ENCODE measurements at places on chromosomes 12 and 14.

- no peak for DNase-seq
Measured at GRCh38 chr14:105925615-105926372, 399.4 kb downstream of the TMEM121 start.

GRCh38 chr14:83217492-83217891 lies 1683.8 kb upstream of the SEL1L start:
- peak; percentile 67 for DNase-seq

DNA sequence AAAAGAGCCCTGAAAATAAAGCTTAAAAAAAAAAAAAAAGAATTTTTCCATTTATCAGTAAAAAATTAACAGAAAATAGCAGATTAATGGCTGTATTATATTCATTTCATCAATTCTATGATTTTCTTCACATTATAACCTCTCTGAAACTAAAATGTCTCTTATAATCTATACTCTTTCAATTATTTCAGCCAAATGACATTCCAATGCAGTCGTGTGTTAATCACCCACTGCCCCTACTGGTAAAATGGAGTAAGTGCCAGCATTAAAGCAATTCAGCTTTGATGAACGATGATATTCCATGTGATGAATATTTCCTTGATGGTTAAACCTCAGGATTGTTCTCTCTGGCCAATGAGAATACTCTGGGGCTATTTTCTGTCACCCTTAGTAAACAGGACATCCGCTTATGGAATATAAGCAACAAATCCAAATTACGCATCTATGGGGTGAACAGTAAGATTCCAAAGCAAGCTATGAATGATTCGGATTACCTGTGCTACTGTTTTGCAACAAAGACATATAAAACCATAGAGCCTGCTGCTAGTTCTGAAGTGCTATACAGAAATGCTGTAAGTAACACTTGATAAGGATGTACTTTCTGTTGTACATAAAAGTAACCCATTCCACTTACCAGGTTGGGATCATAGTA lies 20.3 kb upstream of the SYCP3 start:
- peak; percentile 23 for DNase-seq

GRCh38 chr12:127038761-127039160 lies 1228.2 kb upstream of the TMEM132C start:
- no peak for DNase-seq

DNA sequence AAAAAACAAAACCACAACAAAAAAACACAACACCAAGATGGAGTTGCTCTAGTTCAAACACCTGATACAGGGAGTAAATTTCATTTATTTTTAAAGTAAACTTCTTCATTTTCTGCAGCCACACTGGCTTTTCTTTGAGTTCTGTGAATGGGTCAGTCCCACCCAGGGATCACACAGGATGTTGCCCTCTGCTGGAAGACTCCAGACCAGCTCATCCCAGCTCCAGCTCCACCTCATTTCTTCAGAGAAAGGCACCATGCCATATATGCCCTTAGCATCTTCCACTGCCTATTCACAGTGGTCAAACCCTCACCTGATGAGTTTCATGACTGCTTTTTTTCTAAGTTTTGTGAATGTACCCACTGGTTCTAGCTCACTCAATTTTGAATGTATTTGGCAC lies 8.0 kb downstream of the GLIPR1 start:
- peak; percentile 41 for DNase-seq

DNA sequence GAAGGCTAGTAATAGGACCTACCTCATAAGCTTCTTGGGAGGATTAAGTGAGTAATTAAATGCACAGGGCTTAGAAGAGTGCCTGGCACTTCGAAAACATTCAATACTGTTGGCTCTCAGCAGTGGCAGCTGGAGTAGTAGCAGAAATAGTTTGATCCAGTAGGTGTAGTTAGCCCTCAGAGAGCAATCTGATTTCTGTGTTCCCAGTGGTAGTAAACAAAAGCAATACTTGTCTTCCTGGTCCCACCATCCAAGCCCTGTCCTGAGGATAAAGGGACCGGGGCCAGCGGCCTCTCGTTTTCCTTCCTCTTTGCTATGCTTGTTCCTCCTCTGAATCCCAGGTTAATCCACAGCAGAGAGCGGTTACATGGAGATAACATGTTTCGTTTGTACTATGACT lies 131.6 kb downstream of the SAMD4A start:
- no peak for DNase-seq

DNA sequence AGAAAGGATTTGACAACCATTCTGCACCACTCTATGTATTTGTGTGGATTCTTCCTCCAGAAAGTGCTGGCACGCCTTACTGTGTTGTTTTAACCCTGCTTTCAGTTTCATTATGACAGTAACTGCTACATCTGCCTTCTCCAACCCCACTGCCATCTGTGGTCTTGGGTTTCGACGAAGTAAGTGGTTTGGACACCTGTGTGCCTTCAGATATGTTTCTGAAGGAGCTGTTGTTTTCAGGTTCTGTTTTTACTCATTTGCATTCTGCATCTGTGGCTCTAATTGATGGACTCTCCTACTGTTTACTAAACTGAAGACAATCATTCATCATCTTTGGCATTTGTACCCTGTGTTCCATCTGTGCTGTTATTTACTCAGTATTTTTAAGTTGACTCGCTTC lies 4.1 kb downstream of the TSHR start:
- DNase-seq: no peak

DNA sequence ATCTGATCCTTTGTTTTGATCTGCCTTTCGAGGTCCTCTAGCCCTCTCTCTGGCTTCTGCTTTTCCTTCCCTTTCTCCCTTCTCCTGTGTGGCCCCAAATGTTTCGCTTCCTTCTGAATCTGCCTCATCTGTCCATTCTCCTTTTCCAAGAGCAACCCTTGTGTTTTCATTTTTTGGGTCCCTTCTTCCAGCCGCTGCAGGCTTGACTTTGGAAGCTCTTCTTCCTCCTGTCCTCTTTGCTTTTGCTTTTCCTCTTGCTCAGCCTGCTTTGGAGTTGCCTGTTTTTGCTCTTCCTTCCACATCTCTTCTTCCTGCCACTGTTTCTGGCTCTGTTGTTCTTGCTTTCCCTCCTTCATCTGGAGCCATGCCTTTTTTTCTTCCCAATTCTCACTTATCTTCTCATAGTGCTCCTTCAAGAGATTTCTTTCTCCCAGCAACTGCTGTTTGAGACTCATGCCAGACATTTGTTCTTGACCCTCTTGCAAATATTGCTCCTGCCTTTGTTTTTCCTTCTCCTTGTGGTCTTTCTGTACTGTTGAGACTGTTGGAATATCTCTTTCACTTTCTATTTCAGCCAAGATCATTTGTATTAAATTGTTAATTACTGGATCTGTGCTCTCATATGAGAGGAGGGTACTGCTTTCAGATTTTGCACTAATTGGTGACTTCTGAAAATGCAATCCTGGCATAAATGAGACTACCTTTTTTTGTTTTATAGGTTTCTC lies 42.4 kb downstream of the FAM186A start:
- no peak for DNase-seq

DNA sequence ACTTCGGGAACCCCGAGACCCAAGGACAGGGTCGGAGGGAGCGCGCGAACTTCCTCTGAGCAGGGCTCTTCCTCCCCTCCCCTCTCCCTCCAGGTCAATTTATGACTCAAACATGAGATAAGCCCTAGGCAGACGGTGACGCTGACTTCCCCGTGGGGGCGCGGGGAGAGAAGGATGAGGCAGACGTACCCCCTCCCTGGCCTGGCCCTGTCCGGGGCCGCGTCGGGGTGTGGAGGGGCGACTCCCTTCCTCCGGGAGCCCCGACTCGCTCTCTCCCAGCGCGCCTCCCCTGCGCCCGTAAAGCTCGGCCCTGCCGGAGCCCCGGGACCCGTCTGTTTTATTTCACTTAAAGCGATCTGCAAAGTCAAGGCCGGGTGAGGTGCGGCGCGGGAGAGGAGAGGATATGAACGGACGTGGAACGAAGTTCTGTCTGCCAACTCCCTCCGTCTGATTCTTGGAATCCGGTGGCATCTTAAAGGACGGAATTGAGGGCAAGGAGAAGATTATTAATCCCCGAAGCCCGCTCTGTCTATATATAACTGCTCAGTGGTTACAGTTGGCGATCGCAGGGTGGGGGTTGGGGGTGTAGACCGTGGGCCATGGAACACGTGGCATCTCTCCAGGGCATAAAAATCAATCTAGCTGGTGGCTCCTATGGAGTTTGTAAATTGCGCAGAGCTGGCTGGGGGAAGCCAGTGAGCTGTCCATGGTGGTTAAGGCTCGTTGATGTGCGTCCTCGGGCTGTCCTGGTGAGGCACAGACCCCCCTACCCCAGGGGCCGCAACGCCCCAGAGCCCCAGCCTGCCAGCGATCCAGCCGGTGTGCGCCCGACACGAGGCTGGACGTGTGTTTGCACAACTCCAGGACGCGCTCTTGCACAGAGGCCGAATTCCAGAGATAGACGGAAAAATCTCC lies 2.9 kb upstream of the PTHLH start:
- DNase-seq: peak; percentile 69

GRCh38 chr14:36517242-36518030 lies 2.6 kb downstream of the NKX2-1 start:
- DNase-seq: no peak

GRCh38 chr14:70282666-70283065 lies 76.8 kb downstream of the COX16 start:
- no peak for DNase-seq

- peak; percentile 45 for DNase-seq
Measured at GRCh38 chr14:22194664-22195063, 394.4 kb downstream of the DAD1 start.

DNA sequence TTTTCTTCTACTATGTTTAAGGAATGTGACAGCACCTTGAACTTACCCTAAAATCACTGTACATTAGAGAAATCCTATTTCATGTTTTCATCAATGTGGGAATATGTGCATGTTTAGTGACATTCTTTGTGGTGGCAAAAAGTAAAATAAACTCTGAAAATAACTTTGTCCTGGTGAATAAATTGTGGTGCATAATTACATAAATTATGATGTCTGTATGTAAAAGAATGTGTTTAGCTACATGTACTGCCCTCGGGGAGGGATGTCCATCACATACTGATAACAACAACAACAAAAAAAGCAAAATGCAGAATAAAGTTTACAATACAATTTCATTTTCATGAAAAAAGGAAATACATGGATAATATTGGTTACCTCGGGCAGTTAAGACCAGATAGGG lies 157.3 kb downstream of the METTL25 start:
- DNase-seq: no peak

DNA sequence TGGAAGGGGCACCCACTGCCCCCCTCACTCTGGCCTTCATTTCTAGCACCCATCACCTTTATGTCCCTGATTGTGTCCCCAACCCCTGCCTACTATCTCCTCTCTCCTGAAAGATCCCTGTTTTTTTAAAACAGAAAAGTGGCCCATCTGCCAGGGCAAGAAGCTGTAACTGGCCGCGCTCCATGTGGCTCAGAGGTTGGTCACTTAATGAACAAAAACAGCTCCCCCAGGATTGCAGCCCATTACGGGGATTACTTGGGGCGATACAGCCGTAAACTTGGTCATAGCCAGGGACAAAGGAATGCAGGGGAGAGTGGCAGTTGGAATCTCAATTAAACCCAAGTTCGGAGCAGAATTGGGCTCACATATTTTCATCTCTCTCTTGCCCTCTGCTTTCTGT lies 34.8 kb upstream of the VSX2 start:
- no peak for DNase-seq

DNA sequence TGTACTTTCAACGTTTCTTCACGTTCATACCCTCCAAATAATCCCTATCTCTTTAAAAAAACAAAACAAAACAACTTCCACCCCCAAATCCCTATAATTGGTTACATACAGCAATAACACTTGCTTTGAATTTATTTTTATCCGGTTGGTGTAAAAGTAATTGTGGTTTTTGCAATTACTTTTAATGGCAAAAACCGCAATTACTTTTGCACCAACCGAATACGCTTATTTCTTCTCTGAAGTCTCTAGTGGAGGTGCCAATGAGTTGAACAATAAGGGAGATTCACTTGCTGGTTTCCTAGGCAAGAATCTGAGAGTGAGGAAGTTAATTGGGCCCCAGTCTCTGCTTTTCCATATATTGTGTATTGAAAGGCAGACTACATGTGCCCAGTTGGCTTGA lies 133.3 kb downstream of the DACT1 start:
- no peak for DNase-seq

GRCh38 chr14:105290621-105291346 lies 10.0 kb downstream of the BRF1 start:
- DNase-seq: no peak

GRCh38 chr12:31331242-31331641 lies 5.3 kb upstream of the SINHCAF start:
- DNase-seq: no peak

DNA sequence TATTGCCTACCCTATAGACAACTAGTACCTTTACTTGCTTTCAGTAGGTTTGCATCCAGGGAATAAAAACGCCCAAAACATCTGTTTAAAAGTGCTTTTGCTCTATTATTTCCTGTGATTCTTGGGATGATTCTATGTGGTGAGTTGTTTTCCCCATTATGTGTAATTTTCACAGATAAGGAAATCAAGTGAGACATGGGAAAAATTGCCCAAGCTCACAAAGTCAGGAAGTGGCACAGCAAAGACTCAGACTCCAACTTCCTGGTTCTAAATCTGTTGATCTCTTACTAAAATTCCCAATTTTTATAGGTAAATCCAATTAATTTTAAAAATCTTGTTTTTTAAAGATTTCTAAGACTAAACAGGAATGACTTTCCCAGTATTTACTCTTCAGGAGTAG lies 39.0 kb downstream of the NID2 start:
- no peak for DNase-seq

All from NCI-H226 (cell line).